Endothelial cell of umbilical vein (primary cell): ENCODE measurements at places on chromosomes 7 and 10. TPM values are rescaled to one million over a fixed set of nuclear protein-coding genes. Genes with fewer than 3 reads are reported as not detected.

SRPK2 gene
- total RNA-seq: 55.2 and 58.4 TPM in 2 replicates

GBX1 gene
- not detected in 2 replicates for total RNA-seq

ZPBP gene
- total RNA-seq: not detected in 2 replicates

PALD1 gene
- total RNA-seq: 62.1 and 73.3 TPM in 2 replicates

COL1A2 gene
- total RNA-seq: 5.6 and 40.8 TPM in 2 replicates

IRF5 gene
- total RNA-seq: 0.31 and 1.5 TPM in 2 replicates

GPRIN2 gene
- not detected in 2 replicates for total RNA-seq

TUBB8 gene
- not detected in 2 replicates for total RNA-seq

CCDC3 gene
- total RNA-seq: 1.2 and 1.4 TPM in 2 replicates

NSMCE4A gene
- 51.0 and 52.0 TPM in 2 replicates for total RNA-seq

NACAD gene
- total RNA-seq: 4.3 and 6.6 TPM in 2 replicates

CYP2C9 gene
- total RNA-seq: not detected in 2 replicates

DMBT1 gene
- total RNA-seq: not detected in 2 replicates

RAPGEF5 gene
- 43.2 and 43.3 TPM in 2 replicates for total RNA-seq
